Stimulated activated CD8-positive, alpha-beta memory T cell treated with anti-CD3 and anti-CD28 coated beads, Interleukin-7, amount 100 ng/mL, for 24 hours (primary cell): ENCODE measurements at places on chromosomes 6 and 20.

DNA sequence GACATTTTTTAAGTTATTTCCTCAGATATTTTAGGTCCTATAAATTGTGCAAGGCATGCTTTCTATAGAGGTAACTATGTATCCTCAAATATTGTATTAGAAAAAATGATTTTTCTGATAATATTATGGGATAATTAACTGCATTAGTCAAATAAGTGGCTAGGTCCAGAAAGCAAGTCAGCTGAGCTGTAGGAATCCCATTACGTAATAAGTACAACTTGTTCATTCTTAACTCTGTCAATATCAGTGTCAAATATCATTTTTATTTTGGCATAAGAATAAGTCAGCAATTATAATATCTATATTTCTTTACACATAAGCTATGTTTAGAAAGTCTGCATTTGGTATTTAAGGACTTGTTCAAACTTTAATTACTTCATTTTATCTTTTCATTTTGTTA is 830.9 kb upstream of the GJE1 start:
- DNase-seq: no peak

- DNase-seq: no peak
Measured at GRCh38 chr6:73182021-73182607, 43.2 kb downstream of the KHDC1L start.

DNA sequence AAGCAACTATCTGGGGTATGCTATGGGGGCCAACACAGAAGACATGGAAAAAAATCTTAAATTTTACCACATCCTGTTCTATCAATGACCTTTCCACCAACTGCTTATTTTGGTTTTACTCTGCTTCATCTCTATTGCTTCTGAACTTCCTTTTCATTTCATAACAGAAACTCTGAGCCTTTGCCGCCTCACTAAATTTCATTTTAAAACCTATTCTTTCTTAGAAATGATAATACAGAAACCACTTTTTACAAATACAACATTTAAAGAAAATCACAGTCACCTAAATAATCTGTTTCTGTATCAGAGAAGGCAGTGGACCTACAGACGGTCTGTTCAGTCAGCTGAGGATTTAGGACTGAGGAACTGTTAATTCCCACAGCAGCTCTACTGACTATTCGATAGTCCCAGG is 117.5 kb downstream of the KCNQ5 start:
- no peak for DNase-seq

- DNase-seq: no peak
Measured at GRCh38 chr20:5073660-5074231, 46.0 kb downstream of the PCNA start.

- DNase-seq: no peak
Measured at GRCh38 chr20:35023624-35024023, 68.0 kb downstream of the MYH7B start.

DNA sequence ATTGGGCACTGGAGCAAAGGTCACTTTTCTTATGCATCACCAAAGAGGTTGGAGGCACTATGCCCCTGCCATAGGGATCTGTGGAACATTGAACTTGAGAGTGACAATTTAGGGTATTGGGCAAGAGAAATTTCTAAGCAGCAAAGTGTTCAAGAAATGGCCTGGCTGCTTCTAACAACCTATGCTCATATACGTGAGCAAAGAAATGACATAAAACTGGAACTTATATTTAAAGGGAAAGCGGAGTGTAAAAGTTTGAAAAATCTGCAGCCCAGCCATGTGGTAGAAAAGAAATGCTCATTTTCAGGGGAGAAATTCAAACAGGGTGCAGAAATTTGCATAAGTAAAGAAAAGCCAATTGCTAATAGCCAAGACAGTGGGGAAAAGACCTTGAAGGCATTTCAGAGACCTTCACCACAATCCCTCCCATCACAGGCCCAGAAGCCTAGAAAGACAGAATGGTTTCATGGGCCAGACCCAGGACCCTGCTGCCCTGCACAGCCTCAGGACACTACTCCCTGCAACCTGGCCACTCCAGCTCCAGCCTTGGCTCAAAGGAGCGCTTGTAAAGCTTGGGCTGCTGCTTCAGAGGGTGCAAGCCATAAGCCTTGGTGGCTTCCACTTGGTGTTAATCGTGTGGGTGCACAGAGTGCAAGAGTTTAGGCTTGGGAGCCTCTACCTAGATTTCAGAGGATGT is 24.4 kb downstream of the NCR2 start:
- no peak for DNase-seq

DNA sequence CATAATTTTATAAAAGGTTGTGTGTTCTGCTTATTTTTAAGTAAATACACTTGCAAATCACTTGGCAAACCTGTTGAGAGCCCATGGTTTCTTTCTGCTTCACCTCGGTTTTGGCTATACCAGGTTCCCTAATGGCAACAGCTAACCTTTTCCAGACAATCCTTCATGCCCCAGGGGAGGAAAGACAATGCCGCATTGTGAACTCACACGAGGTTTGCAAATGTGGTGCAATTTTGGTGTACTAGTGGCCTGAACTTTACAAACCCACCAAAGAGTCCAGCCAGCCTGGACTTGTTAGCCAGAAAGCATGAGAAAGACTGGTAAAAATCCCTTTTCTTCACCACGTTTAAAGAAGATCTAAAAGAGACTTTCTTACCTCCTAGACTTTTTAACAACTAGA is 84.8 kb upstream of the SOX4 start:
- no peak for DNase-seq

DNA sequence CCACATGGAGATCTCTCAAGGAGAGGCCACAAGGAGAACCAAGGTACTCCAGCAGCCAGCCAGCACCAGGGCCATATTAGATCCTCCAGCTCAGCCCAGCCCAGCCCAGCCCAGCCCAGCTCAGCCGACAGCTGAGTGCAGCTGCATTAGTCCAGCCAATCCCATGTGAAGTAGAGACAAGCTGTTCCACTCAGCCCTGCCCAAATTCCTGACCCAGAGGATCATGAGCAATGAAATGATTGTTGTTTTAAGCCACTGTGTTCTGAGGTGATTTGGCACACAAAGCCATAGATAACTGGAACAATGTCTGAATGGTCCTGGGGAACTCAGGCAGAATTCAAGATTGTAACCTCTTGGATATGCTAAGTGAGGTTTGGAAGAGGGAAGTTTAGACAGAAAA is 59.5 kb upstream of the BMP2 start:
- no peak for DNase-seq

DNA sequence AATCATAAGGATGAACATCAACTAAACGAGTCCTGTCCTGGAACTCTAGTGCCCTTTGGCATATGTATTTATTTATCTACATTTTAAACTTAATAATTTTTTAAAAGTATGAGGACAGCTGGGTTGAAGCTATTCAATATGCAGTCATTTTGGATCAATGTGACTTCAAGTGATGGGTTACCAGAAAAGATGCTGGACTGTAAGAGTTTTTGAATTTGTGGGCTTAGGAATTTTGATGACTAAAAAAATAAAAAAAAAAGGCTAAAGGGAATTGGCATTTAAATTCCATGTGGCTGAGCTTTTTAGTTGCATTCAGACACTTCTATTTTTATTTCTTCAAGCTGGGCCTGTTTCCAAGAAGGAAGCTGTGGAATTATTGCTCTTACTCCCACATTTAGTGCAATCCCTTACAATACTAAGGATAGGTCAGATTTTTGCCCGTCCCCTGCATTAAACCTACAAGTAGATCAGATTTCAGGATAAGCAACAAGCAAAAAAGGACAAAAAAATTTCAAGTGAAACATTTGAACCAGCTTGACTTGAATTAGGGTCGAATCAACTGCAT is 704.2 kb upstream of the CITED2 start:
- DNase-seq: no peak

- DNase-seq: no peak
Measured at GRCh38 chr20:39810309-39810708, 848.2 kb downstream of the DHX35 start.

GRCh38 chr20:12722091-12722490 is 286.7 kb upstream of the SPTLC3 start:
- DNase-seq: no peak

DNA sequence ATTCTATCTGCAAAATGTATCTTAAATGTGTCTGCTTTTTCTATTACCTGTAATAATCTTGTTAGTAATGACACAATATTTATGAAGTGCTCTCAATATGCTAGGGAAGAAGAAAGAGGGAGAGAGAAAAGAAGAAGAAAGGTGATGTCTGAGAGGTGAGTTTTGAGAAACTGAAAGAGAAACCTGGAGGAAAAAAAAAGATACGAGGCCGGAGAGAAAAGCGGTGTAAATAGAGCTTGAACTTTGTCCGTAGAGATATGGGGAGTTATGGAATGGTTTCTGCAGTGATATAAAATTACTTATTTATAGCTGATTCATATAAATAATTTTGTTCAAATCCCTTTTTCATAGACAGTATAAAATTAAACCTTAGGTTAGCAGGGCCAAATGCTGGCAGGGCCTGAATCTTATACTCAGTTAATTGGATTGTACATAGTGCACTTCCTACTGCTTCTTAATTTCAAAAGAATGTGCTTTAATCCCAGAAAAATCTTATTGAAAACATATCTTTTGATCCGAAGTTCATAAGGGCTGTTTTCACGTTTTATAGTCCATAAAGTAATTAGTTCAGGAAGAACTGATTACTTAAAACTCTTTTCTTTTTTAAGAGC is 43.0 kb downstream of the MYB start:
- no peak for DNase-seq

DNA sequence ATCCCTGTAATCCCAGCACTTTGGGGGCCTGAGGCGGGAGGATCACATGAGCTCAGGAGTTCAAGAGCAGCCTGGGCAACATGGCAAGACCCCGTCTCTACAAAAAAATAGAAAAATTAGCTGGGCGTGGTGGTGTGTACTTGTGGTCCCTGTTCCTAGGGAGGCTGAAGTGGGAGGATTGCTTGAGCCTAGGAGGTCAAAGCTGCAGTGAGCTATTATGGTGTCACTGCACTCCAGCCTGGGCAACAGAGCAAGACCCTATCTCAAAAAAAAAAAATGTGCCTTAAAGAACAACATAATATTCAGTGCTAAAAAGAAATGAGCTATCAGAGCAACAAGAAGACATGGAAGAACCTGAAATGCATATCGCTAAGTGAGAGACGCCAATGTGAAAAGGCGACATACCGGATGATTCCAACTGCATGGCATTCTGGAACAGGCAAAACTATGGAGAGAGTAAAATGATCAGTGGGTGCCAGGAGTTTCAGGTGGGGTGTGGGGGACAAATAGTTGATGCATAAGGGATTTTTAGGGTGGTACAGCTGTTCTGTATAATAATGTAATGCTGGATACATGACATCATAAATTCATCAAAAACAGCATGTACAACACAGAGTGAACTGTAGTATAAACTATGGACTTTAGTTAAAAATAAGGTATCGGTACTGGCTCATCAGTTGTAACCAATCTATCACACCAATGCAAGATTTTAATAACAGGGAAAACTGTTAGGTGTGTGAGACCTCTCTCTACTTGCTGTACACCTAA is 80.8 kb downstream of the GMPR start:
- DNase-seq: no peak

- DNase-seq: no peak
Measured at GRCh38 chr6:16504609-16505008, 256.7 kb downstream of the ATXN1 start.

DNA sequence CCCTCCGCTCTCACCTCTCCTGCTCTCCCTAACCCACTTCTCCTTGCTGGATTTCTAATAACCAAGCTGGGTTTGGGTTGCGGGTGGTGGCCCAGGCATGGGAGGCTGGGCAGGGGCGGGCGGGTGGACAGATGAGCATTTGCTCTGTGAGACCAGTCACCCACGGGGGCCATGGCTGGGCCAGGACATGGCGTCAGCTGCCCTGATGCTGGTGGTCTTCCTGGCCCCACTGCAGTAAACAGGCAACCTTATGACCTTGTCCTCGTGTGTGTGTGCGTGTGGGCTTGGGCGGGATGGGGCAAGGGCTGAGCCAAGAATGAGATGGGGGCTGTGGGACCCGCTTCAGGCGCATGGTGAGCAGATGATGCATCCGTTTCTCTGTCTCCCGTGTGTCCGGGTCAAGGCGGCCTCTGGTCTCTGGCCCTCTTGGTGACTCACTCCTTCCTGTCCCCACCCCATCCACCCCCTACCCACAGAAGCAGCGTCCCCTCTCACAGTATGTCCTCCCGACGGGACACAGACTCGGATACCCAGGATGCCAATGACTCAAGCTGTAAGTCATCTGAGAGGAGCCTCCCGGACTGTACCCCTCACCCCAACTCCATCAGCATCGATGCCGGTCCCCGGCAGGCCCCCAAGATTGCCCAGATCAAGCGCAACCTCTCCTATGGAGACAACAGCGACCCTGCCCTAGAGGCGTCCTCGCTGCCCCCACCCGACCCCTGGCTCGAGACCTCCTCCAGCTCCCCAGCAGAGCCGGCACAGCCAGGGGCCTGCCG is 41.4 kb upstream of the MYL9 start:
- DNase-seq: no peak

DNA sequence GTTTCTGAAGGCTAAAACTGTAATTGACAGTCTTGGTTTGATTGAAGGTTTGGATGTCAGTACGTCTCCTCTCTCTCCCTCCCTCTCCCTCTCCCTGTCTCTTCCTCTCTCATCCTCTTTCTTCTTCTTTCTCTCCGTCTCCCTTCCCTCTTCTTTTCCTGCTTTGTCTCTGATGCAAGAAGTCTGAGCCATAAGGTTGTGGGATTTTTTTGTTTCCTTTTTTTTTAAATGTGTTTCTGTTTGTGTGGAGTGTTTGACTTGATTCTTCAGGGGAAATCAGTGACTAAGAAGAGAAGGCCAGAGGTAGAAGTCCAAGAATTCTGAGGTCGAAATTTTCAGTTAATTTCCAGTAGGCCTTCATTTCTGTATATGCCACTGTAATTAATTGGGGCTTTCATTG is 111.9 kb downstream of the FOXO3 start:
- DNase-seq: no peak

GRCh38 chr20:14745830-14746229 is 408.4 kb upstream of the FLRT3 start:
- no peak for DNase-seq
